Nucleus accumbens (tissue), 56 donors: ENCODE measurements at places on chromosomes 2 and 18.

DNA sequence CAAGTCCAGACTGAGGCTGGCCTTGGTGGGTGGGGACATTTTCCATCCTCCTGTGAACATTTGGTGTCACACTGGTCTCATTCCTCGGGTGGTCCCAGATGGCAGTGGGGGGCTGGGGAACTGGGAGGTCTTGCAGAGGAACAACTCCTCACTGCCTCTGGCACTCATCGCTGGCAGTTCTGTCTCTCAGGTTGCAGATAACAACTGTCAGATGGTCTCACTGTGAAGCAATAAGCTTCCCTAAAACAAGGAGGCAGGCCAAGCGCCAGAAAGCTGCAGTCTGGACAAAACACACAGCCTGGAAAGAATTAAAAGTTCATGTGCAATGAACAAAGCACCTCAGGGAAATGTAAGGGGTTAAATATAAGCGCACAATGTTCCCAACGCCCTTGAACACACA is 78.1 kb downstream of the IRS1 start:
- DNase-seq: no peak

GRCh38 chr2:31265234-31265633 is 31.3 kb downstream of the EHD3 start:
- no peak for DNase-seq

GRCh38 chr2:16666449-16666801 is 791 bp upstream of the CYRIA start:
- DNase-seq: no peak

DNA sequence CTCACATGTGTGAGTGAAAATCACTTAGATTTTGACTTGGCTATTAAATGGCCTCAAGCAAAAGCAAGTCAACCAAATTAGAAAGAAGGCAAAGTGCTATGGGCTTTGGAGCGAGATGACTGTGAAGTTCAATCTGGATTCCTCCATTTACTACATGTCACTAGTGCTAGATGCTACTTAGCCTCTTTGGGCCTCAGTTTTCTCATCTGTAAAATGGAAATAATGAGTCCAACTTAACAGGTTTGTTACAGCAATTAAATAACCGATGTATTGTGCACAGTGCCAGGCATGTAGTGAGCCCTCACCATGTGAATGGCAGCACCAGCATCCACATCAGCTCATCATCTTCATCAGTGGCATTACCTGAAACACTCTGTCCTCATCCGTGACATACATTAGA is 376.3 kb downstream of the MTX2 start:
- no peak for DNase-seq

GRCh38 chr2:162301151-162301804 is 17.2 kb downstream of the IFIH1 start:
- no peak for DNase-seq

- DNase-seq: no peak
Observed at GRCh38 chr2:27379836-27380625, 503 bp downstream of the ZNF513 start.

GRCh38 chr2:102226171-102226570 is 39.3 kb downstream of the IL1RL2 start:
- DNase-seq: no peak

DNA sequence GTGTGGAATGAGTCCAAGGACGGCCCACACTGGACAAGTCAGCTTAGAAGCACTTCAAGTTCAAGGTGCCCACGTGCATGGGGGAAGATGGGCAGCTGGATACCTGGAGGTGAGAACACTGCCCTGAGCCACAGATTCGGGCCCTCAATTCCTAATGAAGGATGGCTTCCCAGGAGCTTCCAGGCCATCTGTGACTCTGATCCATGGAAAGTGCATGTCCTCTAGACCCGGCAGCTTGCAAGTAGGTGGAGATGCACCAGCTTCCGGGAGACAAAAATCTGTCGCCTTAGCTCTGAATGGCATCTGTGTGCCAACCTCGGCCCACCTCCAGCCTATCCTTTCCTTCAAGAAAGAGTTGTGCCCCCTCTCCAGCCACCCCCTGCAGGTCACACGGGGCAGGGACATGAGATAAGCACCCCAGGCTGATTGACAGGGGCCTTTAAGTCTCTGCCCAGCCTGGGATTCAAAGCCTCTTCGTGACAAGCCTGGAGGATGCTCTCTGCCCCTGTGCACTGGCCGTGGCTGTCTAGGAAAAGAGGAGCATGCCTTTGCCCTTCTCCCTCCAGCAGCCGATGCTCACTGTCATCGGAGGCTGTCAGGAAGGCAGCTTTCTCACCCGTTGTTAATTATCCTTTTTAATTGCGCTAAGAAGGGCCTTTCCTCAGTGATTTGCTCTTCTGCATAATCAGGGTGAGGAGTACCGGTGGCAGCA is 65.5 kb downstream of the BIN1 start:
- DNase-seq: no peak

DNA sequence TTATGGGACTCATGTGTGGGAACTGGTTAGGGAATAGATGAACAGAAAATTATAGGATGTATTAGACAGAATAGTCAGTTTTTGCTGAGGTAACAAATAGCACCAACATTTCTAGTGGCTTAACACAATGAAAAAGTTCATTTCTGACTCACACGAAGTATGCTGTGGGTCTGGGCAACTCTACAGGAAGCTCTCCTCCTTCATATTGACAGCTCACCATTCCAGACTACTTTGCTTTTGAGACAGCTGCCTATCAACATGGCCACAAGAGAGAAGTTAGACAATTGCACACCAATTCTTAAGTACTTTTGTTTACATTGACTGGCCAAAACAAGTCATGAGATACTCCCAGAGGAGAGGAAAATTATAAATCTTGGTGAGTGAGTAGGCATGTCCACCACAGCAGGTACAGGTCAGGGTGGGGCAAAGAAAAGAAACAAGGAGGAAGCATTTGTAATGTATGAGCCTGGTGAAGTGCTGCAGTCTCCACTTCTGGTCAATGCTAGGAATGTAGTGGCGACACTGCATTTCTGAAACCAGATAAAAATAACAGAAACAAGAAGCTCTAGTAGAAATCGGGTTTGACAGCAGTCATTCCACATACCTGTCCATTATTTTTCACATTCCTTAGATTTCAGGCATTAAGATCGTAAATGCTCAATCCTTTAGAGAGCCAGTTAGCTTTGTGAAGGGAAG is 141.6 kb downstream of the ICOS start:
- no peak for DNase-seq

- no peak for DNase-seq
Observed at GRCh38 chr18:51054764-51055163, 24.8 kb downstream of the SMAD4 start.

DNA sequence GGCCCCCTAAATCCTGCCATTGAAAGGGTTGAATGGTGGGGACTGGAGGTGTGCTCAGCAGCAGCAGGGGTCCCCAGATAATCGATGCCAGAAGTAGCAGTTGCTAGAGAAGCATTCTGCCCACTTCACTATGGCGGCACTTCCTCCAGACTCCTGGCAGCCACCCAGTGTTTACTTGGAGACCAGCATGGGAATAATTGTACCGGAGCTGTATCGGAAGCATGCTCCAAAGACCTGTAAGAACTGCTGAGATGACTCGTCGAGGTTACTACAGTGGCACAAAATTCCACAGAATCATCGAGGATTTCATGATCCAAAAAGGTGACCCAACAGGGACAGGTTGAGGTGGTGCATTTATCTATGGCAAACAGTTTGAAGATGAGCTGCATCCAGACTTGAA is 11.0 kb upstream of the GAREM2 start:
- no peak for DNase-seq

DNA sequence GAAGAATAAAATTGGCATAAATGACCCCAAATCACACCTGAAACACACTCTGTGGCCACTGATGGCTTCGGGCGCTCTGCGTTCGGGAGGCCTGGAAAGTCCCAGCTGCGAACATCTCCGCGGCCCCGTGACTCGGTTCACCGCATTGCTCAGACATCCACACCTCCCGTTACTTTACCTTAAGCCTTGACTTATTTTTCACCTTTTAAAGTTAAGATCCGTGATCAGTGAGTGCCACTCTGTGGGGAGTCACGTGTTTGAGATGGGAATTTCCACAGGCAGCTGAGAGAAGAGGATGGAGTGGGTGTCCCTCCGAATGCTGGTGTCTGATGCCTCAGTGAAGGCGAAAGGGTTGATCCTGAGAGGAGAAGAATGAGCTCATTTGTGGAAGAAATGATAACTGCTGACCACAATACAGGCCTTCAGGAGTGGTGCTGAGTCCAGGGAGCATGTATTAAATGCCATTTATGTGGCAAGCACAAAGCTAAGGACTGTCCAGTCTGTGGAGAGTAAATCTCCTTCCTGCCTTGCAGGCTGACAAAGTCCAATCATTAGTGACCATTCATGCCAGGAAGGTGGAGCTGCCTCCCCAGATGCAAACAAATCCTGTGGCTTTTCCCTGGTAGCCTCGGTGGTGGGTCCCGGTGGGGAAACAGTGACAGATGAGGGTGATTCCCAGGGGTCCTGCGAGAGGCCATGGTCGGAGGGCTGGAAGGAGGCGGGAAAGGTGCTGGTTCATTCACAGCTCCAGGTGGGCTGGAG is 168.8 kb downstream of the RTP5 start:
- peak; percentile 25 for DNase-seq

DNA sequence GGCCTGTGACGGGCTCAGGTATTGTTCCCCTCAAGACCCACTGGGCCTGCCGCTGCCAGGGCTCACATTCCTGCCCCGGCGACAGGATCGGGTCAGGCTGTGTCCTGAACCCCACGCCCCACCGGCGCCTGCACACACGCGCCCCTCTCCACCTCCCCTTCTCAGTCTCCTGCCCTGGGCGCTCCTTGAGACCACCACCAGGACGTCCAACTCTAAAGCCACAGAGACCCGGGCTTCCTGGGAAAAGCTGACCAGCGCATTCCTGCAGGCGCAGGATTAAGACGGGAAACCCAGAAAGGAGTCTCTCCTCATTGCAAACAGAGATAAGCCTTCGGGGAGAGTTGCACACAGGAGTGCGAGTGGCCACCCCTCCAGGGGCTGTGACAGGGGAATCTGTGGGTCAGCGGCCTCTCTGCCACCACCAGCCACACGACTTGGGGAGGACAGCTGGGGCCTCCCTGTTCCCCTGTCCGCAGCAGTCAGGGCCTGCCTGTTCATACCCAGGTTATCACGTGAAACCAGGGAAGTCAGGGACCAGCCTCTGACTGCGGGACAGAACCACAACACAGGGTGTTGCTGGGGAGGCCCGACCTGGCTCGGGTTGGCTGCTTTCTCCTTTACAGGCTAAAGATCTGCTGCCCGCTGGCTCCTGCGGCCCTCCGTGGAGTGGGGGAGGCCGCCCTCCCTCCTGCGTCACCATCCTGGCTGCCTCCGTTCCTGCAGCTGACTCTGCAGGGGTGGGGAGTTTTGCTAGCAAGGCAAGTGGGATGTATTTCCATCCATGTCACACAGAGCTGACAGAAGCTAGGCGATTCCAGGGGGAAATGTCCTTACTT is 88.8 kb downstream of the ZCCHC2 start:
- peak; percentile 37 for DNase-seq

DNA sequence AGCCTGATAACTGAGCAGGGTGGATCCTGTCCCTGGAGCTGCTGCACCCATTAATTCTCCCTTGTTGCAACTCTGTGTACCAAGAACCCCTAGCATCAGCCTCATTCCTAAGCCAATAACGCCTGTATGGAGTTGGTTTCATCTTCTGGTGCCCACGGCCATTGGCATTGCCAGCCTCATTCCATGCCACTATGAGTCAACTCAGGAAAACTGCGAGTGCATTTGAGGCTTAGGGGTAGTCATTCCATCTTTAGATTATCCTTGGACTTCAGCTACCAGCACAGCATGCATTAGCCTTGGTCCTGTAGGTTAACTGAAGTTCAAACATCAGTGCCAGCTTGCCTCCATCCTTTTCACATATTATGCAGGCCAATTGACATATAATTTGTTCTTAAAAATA is 1.4 kb upstream of the TRIM54 start:
- DNase-seq: no peak

DNA sequence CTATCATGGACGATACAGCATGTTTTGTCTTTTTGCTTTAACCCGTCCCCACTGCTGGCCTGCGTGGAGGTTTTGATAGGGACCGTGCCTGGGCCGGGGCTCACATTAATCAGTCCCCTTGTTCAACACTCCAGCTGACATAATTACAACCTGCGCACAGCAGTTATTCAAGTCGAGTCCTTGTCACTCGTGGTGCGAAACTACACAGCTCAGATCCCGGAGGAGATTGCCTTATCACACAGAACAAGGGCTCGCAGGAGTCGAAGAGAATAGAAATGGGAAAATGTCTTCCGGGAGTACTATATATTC is 304.4 kb downstream of the ZNF407 start:
- no peak for DNase-seq

DNA sequence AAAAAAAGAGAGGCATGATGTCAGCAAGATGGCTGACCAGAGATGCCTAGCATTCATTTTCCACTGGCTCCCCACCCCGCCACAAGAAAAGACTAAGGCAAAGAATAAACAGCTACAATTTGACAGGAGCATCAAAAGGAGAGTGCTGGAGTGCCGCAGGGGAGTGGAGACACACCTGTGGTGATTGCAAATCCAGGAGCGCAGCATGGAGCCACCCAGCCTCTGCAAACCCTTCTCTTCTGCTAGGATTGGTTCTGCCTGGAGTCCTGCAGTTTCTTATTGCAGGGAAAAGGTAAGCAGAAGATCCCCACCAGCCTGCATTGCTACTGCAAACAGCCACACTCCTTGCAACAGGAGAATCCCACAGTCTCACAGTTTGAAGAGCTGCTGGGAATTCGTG is 26.1 kb downstream of the BOLL start:
- no peak for DNase-seq

- DNase-seq: no peak
Observed at GRCh38 chr2:103805746-103806145, 1043.9 kb downstream of the TMEM182 start.

- no peak for DNase-seq
Observed at GRCh38 chr18:74064510-74064909, 83.1 kb downstream of the FBXO15 start.

DNA sequence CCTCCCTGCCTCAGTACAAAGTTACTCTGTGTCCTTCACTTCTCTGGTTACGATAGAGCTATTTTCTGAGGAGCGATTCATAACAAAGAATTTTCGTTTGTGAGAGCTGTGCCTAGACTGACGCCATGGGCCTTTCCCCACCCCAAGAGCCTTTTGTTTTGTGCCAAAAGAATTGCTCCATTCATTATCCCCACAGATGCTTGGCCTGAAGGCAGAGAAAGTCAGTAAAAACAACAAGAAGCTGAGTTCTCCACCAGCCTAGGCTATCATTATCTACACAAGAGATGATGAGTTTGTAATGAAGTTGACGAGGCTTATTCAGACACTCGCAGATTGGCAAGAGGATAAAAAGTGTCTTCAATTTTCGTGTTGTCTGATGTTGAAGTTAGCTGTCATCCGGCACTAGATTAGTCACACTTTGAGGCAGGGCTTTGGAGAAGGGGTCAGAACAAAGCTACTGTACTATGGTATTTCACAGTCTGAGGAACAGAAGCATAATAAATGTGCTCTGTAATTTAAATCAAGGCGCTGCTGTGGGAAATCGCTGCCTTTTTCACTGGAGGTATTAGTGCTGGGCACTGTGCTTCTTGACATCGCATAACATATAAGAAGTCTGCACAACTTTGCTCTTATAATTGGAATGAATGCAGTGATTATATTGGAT is 278.4 kb upstream of the FIGN start:
- peak; percentile 64 for DNase-seq
